Activated CD8-positive, alpha-beta memory T cell treated with anti-CD3 and anti-CD28 coated beads, Interleukin-2, amount 50 U/mL, for 4 hours (primary cell): ENCODE measurements at places on chromosomes 11 and 22.

GRCh38 chr11:111659201-111660115, 57.2 kb downstream of the SIK2 start:
- DNase-seq, result no peak

GRCh38 chr11:44638032-44638431, 72.6 kb downstream of the CD82 start:
- DNase-seq, result no peak

GRCh38 chr11:119372260-119373058, 9.0 kb downstream of the USP2 start:
- no peak for DNase-seq

- DNase-seq, result peak; percentile 72
Measured at GRCh38 chr22:24423519-24424000, 3.8 kb upstream of the ADORA2A start.

- peak; percentile 13 for DNase-seq
Measured at GRCh38 chr11:353179-353873, 16.0 kb upstream of the B4GALNT4 start.
